Pericardium fibroblast (primary cell): ENCODE measurements at places on chromosomes 5 and 9. TPM values are rescaled to one million over a fixed set of nuclear protein-coding genes. Genes with fewer than 3 reads are reported as not detected.

The EIF4EBP3 gene
- 1.4 and 7.2 TPM in 2 replicates for total RNA-seq

The IFNA1 gene
- not detected in 2 replicates for total RNA-seq

The MZB1 gene
- total RNA-seq = not detected in 2 replicates

The IGIP gene
- total RNA-seq = 3.6 and 5.5 TPM in 2 replicates

The ADAMTS2 gene
- 212 and 293 TPM in 2 replicates for total RNA-seq

The SHOC1 gene
- 0.09 TPM in 1 of 2 replicates, not detected in the other for total RNA-seq

The CTNND2 gene
- total RNA-seq = 2.6 TPM in 1 of 2 replicates, not detected in the other

The DIPK1B gene
- 5.3 and 16.5 TPM in 2 replicates for total RNA-seq

The IL9 gene
- total RNA-seq = not detected in 2 replicates

The SPATA9 gene
- total RNA-seq = 0.82 TPM in 1 of 2 replicates, not detected in the other

The PCDHGB5 gene
- total RNA-seq = 19.2 and 23.3 TPM in 2 replicates

The SPINK4 gene
- not detected in 2 replicates for total RNA-seq

The EHMT1 gene
- 28.9 and 33.9 TPM in 2 replicates for total RNA-seq

The LVRN gene
- total RNA-seq = 0.34 TPM in 1 of 2 replicates, not detected in the other

The C9orf153 gene
- total RNA-seq = not detected in 2 replicates

The DAPK1 gene
- total RNA-seq = 16.5 and 49.4 TPM in 2 replicates

The RFK gene
- total RNA-seq = 14.4 and 16.6 TPM in 2 replicates

The MYOZ3 gene
- 0.12 and 0.34 TPM in 2 replicates for total RNA-seq

The F2RL2 gene
- 2.6 and 12.0 TPM in 2 replicates for total RNA-seq

The CDX1 gene
- 0.12 and 0.60 TPM in 2 replicates for total RNA-seq

The LURAP1L gene
- total RNA-seq = 17.7 and 26.5 TPM in 2 replicates

The FOXI1 gene
- not detected in 2 replicates for total RNA-seq

The GRAMD2B gene
- total RNA-seq = 4.3 and 12.8 TPM in 2 replicates

The ZFP37 gene
- total RNA-seq = 0.58 and 1.5 TPM in 2 replicates

The SPTLC1 gene
- total RNA-seq = 53.4 and 87.1 TPM in 2 replicates

The TMC1 gene
- 1.2 TPM in 1 of 2 replicates, not detected in the other for total RNA-seq
